ENCODE measurements at places on chromosomes 3 and 15.

GRCh38 chr15:45095661-45096060, 18.3 kb downstream of the DUOX2 start:
- DNase-seq = no peak

- DNase-seq = no peak
These were observed 29.4 kb downstream of the FHIT start for GRCh38 chr3:61221759-61222362.

- no peak for DNase-seq
These were observed 18.7 kb downstream of the PDE8A start for GRCh38 chr15:85000189-85000864.

- DNase-seq = no peak
These were observed 35.9 kb upstream of the TFRC start for GRCh38 chr3:196117809-196118208.

- no peak for DNase-seq
These were observed 90.5 kb downstream of the DNASE1L3 start for GRCh38 chr3:58120075-58120812.

- DNase-seq = peak; percentile 35
These were observed 365.6 kb downstream of the PTPRG start for GRCh38 chr3:61926923-61927322.

DNA sequence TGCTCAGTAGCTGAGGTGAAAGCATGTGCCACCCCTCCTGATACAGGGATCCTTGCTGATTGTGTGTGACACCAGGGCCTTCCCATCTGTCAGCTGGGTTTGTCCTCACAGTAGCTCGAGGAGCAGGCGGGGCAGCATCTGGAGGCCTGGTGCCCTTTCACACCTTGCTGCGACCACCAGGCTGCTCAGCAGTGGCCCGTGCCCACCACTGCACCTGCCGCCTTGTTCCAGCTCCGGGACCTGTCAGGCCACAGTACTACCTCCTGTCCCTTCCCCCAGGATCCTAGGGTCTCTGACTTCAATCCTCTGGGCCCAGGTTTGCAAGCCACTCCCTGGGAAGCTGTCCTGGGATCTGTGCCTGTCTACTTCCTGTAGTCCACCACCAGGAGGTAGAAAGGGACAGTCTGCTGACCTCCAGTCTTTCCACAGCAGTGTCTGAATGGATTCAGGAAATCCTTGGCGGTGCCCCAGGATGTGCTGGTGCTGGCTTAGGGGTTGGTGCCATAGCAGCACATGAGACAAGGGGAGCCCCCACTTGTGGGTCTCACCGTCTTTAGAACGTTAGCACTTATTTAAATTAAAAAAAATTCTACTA, 27.5 kb downstream of the APBA2 start:
- DNase-seq = no peak

DNA sequence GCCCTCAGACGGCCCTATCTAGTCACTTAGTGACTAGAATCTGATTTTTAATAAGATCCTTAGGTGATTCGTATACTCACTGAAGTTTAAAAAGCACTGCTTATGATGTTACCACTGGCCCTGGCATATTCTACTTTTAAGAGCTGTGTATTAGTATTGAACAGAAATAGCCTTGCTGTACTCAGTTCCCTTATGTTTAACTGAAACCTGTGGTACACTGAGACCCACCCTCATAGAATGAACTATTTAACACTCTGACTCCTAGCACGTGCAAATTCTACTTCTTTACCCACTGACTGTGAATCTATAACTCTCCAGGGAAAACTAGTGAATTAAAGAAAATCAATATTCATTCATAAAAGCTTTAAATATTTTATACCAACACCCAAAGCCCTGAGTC, 108.9 kb downstream of the CCNL1 start:
- no peak for DNase-seq

Measured in BJ (cell line).